ENCODE measurements at places on chromosomes 7 and 10.

GRCh38 chr10:17233286-17233991, 5.4 kb downstream of the VIM start:
- DNase-seq = no peak

GRCh38 chr7:128274246-128274883, 33.3 kb downstream of the LEP start:
- no peak for DNase-seq

GRCh38 chr10:70693619-70694335, 21.5 kb downstream of the ADAMTS14 start:
- DNase-seq = no peak

GRCh38 chr10:30583778-30584415, 45.7 kb downstream of the LYZL2 start:
- DNase-seq = no peak

GRCh38 chr10:46550795-46551700, 5.4 kb downstream of the GPRIN2 start:
- DNase-seq = no peak

DNA sequence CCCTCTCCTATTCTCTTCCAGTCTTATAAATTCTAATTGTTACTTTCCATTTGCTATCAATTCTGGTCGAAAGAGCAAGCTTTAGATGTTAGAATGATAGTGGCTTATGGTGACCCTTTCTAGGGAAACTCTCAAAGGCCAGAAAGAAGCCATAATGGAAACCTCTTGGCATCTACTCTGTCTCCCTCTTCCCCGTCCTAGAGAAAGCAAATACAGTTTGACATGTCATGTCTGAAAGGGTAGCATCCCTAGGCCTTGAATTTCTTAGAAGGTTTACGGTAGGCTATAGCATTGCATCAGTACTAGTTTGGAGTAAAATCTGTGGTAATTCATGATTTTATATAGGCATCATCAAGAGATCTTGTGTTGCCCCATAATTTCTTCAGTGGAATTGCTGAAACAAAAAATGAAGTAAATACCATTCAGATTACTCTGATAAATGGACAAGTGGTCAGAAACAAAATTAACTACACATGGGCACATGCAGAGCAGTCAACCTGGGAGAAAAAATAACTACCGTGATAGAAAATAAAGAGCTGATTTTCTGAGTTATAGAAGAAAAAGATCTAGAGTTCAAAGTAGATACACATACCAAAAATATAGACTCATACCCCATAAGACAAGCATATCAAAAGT, 4.4 kb downstream of the PRKAR2B start:
- DNase-seq = no peak

GRCh38 chr7:73893342-73894101, 32.6 kb downstream of the TMEM270 start:
- DNase-seq = no peak

DNA sequence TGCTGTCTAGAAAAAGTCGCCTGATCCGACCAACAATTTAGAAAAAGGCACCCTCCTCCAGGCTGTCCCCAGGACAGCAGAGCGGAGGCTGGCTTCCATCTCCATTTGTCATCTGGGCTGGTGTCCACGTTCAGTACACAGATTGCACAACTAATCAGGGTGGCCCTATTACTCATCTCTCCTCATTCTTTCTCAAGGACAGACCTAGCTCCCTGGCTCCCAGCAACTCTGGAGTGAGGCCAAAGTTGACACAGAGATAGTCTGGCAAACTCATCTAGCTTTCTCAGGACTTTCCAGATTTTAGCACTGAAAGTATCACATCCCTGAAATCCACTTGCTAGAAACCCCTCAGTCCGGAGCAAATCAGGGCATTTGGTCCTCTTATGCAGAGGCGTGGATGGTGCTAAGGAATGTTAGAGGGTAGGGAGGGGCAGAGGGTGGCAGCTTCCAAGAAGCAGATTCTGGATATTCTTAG, 75.1 kb downstream of the DNAH11 start:
- DNase-seq = no peak
